ENCODE measurements at places on chromosomes 5 and 9. TPM values are rescaled to one million over a fixed set of nuclear protein-coding genes. Genes with fewer than 3 reads are reported as not detected.
A peak's percentile ranks its signal among the peaks of the same experiment; 100 is the strongest.

- no peak for DNase-seq
- H3K36me3 ChIP-seq, result no peaks in the 10 kb centered on the region
- H3K27me3 ChIP-seq, result no peaks in the 10 kb centered on the region
- no peak overlapping the region for H3K27ac ChIP-seq
- H3K4me3 ChIP-seq, result no peak overlapping the region
- peaks cover 8% of the 10 kb centered on the region for H3K4me1 ChIP-seq
Observed at GRCh38 chr5:148205044-148205806, 2.4 kb downstream of the SPINK6 start.

GRCh38 chr5:142015781-142016533, 3.1 kb upstream of the GNPDA1 start:
- H3K27me3 ChIP-seq, result no peaks in the 10 kb centered on the region
- no peak overlapping the region for H3K4me3 ChIP-seq
- H3K36me3 ChIP-seq, result no peaks in the 10 kb centered on the region

The NR5A1 gene
- total RNA-seq, result not detected

- H3K4me3 ChIP-seq, result no peak overlapping the region
- peaks cover 36% of the 10 kb centered on the region for H3K4me1 ChIP-seq
- no peaks in the 10 kb centered on the region for H3K36me3 ChIP-seq
- H3K27me3 ChIP-seq, result peaks cover 3% of the 10 kb centered on the region
Observed at GRCh38 chr5:37833990-37834389, 5.9 kb downstream of the GDNF start.

- no peaks in the 10 kb centered on the region for H3K27me3 ChIP-seq
- no peak overlapping the region for H3K27ac ChIP-seq
- no peak overlapping the region for H3K4me3 ChIP-seq
- no peaks in the 10 kb centered on the region for H3K4me1 ChIP-seq
- H3K36me3 ChIP-seq, result no peaks in the 10 kb centered on the region
Observed at GRCh38 chr9:130290291-130291181, 25.0 kb downstream of the HMCN2 start.

GRCh38 chr5:139690064-139690802, 42.1 kb downstream of the CXXC5 start:
- H3K4me1 ChIP-seq, result peaks cover 43% of the 10 kb centered on the region
- H3K27me3 ChIP-seq, result no peaks in the 10 kb centered on the region
- no peak overlapping the region for H3K4me3 ChIP-seq
- H3K36me3 ChIP-seq, result no peaks in the 10 kb centered on the region
- H3K27ac ChIP-seq, result peak overlapping the region; percentile 29
- DNase-seq, result no peak

GRCh38 chr9:3023449-3023848, 179.6 kb upstream of the PUM3 start:
- H3K4me1 ChIP-seq, result no peaks in the 10 kb centered on the region
- H3K4me3 ChIP-seq, result no peak overlapping the region
- H3K36me3 ChIP-seq, result no peaks in the 10 kb centered on the region
- no peak overlapping the region for H3K27ac ChIP-seq
- no peak for DNase-seq

DNA sequence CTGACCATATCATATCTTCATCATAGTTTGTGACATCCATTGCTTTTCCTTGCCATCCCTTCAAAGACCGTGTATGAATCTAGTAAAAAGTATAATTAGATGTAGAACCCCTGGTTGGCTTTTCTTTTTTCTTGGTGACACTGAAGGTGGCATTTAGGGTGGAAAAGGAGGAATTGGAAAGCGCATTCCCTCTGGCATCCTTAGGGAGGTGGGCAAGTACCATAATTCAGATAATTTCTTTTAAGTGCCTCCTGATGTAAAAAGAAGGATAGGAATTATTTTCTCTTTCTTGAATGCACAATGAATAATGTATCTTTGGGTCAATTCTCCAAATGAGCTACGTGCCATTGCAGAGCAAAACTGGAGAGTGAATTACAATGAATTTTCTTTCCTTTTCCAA, 73.2 kb upstream of the SMARCA2 start:
- H3K4me3 ChIP-seq, result no peak overlapping the region
- no peak overlapping the region for H3K27ac ChIP-seq
- no peak for DNase-seq
- no peaks in the 10 kb centered on the region for H3K36me3 ChIP-seq
- no peaks in the 10 kb centered on the region for H3K27me3 ChIP-seq

DNA sequence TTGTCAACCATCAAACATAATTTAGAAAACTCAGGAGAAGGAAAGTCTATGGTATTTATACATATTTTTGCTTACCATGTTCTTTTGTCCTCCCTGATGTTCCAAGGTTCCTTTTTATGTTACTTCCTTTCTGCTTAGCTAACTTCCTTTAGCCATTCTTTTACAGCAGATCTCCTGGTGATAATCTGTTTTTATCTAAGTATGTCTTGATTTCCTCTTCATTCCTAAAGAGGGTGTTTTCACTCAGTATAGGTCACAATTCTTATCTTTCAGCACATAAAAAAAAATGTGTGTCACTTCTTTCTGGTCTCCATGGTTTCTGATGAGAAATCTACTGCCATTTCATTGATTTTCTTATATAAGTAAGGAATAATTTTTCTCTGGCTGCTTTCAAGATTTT, 384.4 kb upstream of the PDE4D start:
- H3K27me3 ChIP-seq, result no peaks in the 10 kb centered on the region
- H3K27ac ChIP-seq, result no peak overlapping the region
- no peaks in the 10 kb centered on the region for H3K36me3 ChIP-seq
- no peaks in the 10 kb centered on the region for H3K4me1 ChIP-seq
- no peak for DNase-seq
- no peak overlapping the region for H3K4me3 ChIP-seq

DNA sequence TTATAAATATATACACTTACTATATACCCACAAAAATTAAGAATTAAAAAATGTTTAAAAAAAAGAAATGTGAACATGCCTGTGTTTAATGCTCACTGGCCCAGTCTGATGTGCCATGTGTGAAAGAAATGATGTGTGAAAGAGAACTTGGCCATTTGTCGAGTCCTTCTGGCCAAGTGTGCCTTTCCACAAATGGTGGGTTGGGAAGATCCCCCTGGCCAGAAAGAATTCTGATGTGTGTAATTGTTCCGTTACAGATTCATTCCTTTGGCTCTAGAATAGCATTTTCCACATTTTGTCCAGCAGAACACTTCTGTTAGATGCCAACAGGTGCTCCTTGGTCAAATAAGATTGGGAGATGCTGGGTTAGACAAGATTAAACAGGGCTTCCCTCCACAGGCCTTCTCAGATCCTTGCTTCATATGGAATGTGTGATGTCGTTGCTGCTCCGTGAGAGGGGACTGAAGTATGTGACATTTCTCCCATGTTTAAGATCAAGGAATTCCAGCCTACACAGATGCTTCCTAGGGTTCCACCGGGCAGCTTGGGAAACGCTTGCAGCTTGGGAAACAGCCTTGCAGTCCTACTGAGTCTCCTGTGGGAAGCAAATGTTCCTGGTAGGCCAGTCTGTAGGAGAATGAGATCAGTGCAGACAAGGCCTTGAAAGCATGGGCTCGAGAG, 32.1 kb downstream of the GDNF start:
- H3K4me1 ChIP-seq, result no peaks in the 10 kb centered on the region
- no peak overlapping the region for H3K27ac ChIP-seq
- no peaks in the 10 kb centered on the region for H3K27me3 ChIP-seq

The GKAP1 gene
- total RNA-seq, result 3.5 TPM

The CDKN2B-AS1 gene
- total RNA-seq, result not detected

- no peak for DNase-seq
- H3K4me3 ChIP-seq, result no peak overlapping the region
- H3K27ac ChIP-seq, result no peak overlapping the region
- H3K27me3 ChIP-seq, result no peaks in the 10 kb centered on the region
- no peaks in the 10 kb centered on the region for H3K4me1 ChIP-seq
- H3K36me3 ChIP-seq, result no peaks in the 10 kb centered on the region
Observed at GRCh38 chr5:172377856-172378255, 76.5 kb downstream of the SH3PXD2B start.

The DPYSL3 gene
- 2.1 TPM for total RNA-seq

The KIF3A gene
- 0.92 TPM for total RNA-seq

DNA sequence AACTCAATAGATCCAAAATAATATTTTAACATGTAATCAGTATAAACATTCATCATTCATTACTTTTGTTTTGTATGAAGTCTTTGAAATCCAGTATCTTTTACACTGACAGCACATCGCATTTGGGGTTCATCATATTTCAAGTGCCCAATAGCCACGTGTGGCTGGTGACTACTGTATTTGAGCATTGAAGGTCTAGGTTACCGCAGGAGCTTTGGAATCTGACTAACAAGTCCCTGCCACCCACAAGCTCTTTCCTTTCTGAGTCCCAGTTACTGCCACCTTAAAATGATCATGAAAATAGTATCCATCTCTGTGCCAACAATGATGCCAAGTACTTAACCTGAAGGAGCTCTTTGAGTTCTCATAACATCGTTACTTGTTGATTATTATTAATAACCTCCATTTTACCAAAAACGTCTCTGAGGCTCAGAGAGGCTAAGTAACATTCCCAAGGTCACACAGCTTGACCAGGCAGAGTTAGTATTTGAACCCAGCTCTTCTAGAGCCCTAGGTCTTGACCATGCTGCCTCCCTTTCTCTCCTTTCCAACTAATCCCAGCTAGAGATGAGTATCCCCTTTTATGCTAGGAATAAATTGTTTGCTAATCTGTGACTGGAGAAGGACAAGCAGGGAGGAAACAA, 24.2 kb downstream of the ARHGEF37 start:
- no peaks in the 10 kb centered on the region for H3K36me3 ChIP-seq
- H3K27ac ChIP-seq, result no peak overlapping the region
- no peak for DNase-seq

DNA sequence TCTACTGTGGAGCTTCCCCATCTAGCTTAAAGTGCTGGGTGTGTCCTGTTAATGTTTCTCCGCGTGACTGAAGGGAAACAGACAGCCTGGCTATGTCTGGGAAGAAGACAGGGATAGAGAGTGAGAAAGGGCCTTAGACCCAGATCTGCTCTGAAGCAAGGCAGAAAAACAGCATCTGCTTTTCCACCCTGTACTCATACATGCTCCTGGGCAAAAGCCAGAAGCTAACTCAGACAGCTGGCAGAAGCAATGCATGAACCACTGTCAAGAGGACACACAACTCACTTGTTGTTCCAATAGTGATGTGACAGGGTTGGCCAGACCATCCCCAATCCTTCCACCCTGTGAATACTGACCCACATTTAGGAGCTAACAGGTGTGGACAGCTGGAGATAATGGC, 63.3 kb downstream of the DPYSL3 start:
- H3K4me3 ChIP-seq, result no peak overlapping the region
- H3K4me1 ChIP-seq, result no peaks in the 10 kb centered on the region
- H3K27me3 ChIP-seq, result no peaks in the 10 kb centered on the region
- no peaks in the 10 kb centered on the region for H3K36me3 ChIP-seq
- H3K27ac ChIP-seq, result no peak overlapping the region

DNA sequence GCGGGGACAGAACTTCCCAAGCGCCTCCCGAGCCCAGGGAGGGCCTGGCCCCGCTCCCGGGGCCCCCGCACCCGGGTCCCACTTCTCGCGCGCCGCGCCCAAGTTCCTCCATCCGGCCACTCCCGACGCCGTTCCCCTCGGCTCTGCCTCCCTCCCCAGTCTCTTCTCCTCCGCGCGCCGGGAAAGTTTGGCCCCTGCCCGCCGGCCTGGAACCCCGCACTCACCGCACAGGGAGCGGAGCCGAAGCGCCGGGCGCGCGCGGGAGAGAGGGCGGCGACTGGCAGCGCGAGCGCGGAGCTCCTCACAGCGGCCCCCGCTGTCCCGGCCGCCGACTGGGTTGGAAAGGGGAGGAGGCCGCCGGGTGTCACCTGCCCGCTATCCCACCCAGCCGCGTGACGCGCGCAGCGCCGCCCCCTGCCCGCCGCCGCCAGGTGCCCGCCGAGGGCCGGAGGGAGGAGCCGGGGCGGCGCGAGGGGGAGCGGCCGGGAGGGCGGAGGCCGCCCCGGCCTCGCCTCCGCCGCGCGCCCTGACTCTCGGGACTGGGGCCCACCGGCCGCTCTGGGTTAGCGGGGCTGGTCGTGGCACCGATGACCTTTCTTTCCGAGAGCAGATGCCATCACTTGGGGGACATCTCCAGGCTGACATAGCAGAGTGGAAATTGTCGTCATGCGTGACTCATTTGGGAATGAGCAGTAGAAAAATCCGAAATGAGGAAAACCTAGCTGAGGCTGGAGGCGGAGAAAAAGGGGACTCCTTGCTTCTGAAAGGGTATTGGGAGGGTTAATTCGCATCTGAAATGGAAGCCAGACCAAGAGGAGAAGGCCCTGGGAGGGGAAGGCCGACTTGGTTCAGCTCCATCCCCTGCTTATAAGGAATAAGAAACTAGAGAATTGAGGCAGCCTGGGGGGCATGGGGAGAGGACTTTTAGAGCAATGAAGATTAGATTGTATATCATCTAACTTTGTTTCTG, at the start of gene ELOVL7:
TSS of gene ELOVL7 (minus strand) at position 334 of the 970 bp plus-strand sequence. CDS start 56,872 bp downstream, outside the sequence.
- H3K27ac ChIP-seq, result no peak within 1 kb of the TSS
- peak within 1 kb of the TSS; percentile 82 for H3K4me3 ChIP-seq
- peak; percentile 64 for DNase-seq
- no peaks in the 10 kb centered on the region for H3K36me3 ChIP-seq
- H3K27me3 ChIP-seq, result peaks cover 8% of the 10 kb centered on the region
- H3K4me1 ChIP-seq, result peaks cover 17% of the 10 kb centered on the region

The LTC4S gene
- total RNA-seq, result 1.8 TPM

The OLFM1 gene
- 5.2 TPM for total RNA-seq

GRCh38 chr9:15972760-15973159, 419.9 kb downstream of the CCDC171 start:
- peaks cover 4% of the 10 kb centered on the region for H3K4me1 ChIP-seq
- no peak overlapping the region for H3K4me3 ChIP-seq
- no peak for DNase-seq
- no peak overlapping the region for H3K27ac ChIP-seq

The PCDHGA12 gene
- total RNA-seq, result 1.9 TPM

The SPEF2 gene
- 4.5 TPM for total RNA-seq

DNA sequence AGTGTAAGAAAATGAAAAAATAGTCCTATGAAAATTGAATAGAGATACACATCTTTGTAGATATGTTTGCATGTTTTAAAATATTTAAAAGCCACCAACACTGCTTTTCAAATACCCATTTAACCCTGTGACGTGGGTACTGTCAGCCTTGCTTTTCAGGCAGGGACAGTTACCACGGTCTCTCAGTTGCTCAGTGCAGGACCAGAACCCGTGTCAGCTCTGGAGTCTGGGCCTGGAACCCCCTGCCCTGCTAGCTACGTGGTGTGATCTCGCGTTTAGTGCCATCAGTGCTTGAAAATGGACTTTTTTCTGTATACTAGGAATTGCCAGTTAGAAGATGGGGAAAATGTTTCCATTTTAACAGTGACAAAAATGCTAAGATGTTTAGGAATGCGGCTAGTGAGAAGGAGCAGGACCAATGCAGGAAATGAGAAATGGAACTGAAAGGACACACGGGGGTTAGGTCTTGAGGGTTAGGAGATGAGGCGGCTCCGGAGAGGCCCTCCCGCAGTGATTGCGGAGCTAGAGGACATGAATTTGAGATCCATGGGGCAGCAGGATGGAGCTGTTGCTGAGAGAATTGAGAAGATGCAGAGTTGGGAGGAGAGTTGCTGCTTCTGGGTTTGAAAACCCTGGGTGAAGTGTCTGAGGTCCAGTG, 13.7 kb downstream of the RNU6ATAC start:
- no peaks in the 10 kb centered on the region for H3K27me3 ChIP-seq
- no peaks in the 10 kb centered on the region for H3K4me1 ChIP-seq
- DNase-seq, result no peak
- H3K36me3 ChIP-seq, result peaks cover 79% of the 10 kb centered on the region

Data from liver (tissue), 10 donors.